ENCODE measurements at places on chromosomes 1 and 21.
A peak's percentile ranks its signal among the peaks of the same experiment; 100 is the strongest.

- no peak for DNase-seq
Observed at GRCh38 chr1:221788466-221788865, 46.6 kb upstream of the DUSP10 start.

DNA sequence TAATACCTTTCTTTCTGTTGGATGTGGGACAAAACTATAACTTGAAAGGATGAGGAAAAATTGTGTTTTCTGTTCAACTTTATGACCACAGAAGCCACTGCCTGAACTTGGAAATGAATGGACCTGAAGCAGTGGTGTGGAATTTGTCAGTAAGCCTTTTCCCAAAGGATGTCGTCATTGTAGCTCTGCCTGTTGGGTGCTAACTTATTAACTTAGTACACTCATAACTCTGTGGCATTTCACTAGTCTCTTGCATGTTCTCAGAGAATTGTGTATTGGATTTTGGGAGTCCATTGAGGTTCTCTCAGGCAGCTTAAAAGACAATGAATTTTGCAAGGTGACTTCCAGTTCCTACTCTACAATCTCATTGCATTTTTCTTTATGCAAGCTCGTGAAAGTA is 49.6 kb downstream of the KCNK2 start:
- DNase-seq: no peak

DNA sequence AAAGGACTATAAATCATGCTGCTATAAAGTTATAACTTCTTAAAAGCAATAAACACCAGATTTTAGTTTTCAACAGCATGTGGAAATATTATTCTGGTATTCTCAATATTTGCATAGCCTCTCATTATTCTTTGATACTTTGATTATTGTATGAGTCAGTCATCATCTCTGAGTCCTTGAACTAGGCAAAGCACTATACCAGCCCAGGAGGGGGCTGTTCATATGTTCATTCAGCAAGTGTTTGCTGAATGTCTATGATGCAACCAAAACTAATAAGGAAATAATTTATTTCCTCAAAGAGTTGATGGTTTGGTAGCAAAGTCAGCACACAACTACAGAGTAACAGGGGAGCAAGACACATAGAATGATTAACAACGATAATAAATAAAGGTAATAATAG is 175.6 kb upstream of the C1orf105 start:
- DNase-seq: no peak

GRCh38 chr1:154546264-154547063 is 12.0 kb downstream of the UBE2Q1 start:
- DNase-seq: peak; percentile 32

GRCh38 chr1:236303675-236304074 is 21.9 kb upstream of the ERO1B start:
- DNase-seq: no peak

- DNase-seq: no peak
Observed at GRCh38 chr1:8670371-8670818, 147.0 kb downstream of the RERE start.

DNA sequence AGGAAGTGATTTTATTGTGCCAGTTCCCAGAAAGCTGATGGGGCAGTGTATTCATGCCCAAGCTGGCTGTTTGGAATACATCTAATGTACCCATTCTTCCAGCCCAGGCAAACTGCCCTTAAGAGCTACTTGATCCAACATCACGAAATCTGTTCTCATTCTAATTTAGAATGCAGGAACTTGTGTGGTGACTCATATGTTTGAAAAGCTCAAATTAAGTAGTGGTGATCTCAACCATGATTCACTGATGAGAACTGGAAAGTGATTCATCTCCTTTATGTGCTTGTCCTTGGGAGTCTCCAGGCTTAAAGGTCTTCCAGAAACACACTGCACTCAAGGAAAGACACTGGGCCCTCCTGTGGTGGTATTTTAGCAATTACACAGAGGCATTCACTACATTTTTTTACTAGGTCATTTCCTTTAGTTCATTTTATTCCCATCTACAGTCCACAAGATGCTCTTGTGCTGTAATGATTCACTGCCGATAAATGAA is 65.4 kb downstream of the RPE65 start:
- no peak for DNase-seq

- no peak for DNase-seq
Observed at GRCh38 chr1:205274041-205274691, 46.4 kb downstream of the TMCC2 start.

DNA sequence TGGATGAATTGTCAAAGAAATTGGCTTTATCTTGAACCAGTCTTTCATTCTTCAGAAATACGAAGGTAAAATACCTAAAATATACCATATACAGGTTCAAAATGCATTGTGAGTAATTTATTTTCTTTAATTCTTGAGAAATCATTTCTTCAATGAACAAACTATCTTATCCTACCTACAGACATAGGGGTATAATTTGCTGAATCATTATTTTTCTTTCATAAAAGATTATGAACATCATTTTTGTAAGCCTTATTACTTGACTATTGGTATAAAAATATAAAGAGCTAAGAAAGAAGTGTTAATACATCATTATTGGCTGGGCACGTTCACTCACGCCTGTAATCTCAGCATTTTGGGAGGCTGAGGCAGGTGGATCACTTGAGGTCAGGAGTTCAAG is 167.7 kb downstream of the DNAH14 start:
- no peak for DNase-seq

Measured in T-helper 2 cell treated with Interferon-gamma antibody and Interleukin-4, amounts not matched to agents 5 μg/mL and 100 μg/mL, for 36 hours (primary cell).